NCI-H446 treated with DMSO at 0.1 percent for 48 hours (cell line): ENCODE measurements at places on chromosomes 4 and X.
A peak's percentile ranks its signal among the peaks of the same experiment; 100 is the strongest.

DNA sequence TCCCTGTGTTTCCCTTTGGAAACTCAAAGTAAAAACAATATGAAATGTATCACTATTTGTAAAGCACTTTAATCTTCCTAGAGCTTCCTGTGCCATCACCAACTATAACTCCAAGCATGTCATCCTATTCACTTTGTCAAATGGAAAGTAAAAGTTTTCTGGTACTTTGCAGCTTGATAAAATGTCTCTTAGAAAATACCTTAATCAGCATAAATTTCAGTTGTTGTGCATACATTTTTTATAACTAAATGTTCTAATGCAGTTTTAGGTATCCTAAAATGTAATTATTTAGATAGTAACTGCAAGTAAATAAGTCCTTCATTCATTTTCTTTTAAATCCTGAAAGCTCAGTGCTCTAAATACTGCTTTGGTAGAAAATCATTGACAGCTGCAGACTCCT is 558.7 kb downstream of the GRID2 start:
- no peak for DNase-seq

DNA sequence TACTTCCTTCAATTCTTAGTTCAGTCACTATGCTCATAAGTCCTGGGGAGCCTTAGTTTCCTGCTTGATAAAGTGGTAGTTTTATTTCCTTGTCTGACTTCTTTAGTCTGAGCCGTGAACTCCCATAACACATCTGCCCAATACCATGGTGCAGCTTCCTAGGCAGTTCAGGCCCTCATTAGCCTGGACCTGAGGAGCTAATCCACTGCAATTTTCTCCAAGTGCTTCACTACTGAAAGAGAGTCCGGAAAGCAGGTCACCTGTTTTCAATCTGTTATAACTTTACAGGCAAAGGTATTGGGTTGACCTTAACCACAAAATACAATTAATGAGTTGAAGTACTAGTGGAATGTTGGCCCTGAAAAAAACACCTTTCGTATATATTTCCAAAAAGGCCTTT is 245.4 kb upstream of the BOD1L1 start:
- no peak for DNase-seq

DNA sequence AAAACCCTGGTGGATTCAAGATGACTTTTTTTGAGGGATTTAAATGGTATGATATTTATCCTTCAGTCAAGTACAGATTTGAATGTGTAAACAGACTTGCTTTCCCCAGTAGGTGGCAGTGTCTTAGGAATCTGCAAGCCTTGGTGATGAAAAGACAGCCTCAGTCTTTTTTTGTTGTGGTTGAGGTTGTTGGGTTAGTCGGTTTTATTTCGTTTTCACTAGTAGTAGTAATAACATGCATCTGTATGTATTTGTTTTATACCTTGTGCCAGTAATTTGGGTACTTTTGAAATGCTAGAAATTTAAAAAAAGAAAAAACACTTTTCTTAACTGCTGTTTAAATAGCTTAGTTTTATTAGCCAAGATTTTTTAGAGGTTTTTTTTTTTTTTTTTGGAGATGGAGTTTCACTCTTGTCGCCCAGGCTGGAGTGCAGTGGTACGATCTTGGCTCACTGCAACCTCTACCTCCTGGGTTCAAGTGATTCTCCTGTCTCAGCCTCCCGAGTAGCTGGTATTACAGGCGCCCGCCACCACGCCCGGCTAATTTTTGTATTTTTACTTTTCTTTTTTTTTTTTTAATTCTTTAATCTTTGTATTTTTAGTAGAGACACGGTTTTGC is 39.2 kb downstream of the COPS4 start:
- peak; percentile 51 for DNase-seq

- DNase-seq, result no peak
Observed at GRCh38 chrX:118727686-118728339, 407 bp downstream of the IL13RA1 start.

DNA sequence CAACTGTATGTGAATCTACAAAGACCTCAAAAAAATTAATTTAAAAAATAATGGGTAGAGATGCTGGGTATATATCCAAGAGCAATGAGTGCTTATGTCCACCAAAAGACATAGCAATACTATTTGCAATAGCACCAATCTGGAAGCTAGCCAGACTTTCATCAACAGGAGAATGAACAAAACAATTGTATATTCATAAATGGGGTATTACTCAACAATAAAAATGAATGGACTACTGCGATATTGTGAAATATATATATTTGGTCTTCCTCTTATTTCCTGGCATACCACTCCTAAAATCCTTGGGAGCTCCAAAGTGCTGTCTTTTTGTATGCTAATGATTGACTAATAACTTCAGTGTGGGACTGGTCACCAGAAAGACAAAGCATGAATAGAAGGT is 77.5 kb downstream of the MSN start:
- no peak for DNase-seq

DNA sequence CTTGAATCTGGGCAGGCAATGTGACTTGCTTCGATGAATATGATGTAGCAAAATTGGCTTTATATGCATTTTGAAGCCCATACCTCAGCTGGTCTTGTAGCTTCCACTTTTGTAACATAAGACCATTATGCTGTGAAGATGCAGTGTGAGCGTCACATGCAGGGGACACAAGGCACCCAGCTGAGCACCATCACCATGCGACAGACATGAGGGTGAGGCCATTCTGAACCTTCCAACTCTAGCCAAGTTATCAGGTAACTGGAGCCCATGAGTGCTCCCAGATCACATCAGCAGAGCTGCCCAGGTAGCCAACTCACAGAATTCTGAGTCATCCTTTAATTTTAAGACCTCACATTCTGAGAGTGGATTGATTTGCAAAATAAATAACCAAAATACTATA is 705.9 kb downstream of the FSTL5 start:
- DNase-seq, result no peak

- no peak for DNase-seq
Observed at GRCh38 chr4:42398171-42398870, 1.0 kb downstream of the SHISA3 start.

GRCh38 chr4:153489856-153490558 is 23.8 kb downstream of the TMEM131L start:
- no peak for DNase-seq

DNA sequence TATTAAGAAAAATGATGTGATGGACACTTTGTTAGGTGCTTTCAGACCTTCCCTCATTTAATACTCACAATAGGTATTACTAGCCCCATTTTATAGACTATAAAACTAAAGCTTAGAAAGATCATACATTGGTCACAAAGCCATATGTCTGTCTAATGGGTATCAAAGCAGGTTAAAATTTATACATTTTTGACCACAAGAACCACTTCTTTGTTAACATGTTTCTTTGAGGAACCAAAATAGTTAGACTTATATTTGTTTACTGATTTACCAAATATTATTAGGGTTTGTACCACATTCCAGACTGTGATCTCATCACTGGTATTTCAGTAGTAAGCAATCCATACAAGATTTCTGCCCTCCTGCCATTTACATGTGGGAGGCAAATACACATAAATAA is 363.3 kb downstream of the NAF1 start:
- DNase-seq, result no peak

DNA sequence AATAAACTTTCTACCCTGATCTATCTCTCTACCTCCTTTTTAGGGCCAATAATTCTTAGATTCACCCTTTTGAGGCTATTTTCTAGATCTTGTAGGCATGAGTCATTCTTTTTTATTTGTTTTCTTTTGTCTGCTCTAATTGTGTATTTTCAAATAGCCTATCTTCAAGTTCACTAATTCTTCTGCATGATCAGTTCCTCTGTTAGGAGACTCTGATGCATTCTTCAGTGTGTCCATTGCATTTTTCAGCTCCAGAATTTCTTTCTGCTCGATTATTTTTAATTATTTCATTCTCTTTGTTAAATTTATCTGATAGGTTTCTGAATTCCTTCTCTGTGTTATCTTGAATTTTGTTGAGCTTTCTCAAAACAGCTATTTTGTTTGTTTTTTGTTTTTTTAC is 11.3 kb downstream of the CXorf58 start:
- DNase-seq, result no peak

- DNase-seq, result no peak
Observed at GRCh38 chr4:123449780-123450179, 53.2 kb downstream of the SPRY1 start.

DNA sequence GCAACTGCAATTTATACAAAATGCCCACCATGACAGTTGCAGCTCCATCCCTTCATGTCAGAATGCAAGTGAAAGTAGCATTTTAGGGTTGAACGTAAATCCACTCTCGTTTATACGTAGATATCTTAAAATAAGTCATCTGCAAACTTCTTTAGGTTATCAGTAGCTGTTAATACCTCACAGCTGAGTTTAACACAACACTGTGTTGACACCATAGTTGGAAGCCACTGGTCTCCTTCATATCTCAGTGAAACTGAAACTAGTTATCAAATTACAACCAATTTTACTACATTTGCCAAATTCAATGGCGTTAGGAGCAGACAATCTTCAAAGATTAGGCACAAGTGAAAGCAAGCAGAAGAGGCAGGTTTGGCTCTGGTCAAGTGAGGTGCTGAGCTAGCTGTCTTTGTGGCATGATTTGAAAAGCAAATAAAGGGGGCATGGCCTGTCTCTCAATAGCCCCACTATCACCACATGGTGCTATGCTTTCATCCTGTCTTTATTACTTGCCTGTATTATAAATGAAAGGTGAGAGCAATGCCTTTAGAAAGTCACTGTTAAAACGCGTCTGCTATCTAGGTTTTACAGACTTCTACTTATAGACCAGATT is 12.3 kb downstream of the PPP3CA start:
- no peak for DNase-seq

- DNase-seq, result no peak
Observed at GRCh38 chrX:63656871-63657580, 128.0 kb downstream of the ARHGEF9 start.

GRCh38 chrX:50202539-50202938 is 1.7 kb upstream of the AKAP4 start:
- no peak for DNase-seq

GRCh38 chrX:40120838-40121580 is 23.3 kb upstream of the BCOR start:
- DNase-seq, result no peak

DNA sequence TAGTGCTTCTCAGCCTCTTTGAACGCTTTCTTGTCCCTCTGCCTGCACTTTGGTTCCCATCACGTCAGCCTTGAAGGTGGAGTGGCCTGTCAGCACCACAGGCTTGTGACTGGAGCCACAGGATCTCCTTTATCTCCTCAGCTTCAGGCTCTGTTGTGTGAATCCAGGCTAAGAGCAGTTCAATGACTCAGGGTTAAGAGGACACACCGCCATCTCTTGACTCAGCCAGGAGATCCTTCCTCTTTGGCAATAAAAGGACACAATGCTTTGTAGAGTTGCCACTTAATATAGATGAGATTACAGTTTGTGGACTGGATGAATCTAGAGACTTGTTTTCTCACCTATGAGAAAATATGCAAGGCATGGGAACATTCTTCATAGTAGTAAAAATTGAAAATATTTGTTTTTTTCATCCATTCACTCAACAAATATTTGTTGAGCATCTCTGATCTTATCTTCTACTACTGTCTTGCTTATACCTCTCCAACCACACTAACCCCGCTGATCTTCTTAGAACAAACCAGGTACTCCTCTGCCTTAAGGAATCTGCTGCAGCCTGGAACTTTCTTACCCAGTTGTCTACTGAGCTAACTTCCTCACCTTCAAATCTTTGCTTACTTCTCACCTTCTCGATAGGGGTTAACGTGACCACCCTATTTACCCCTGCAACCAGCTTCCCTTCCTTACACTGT is 62.3 kb downstream of the UCHL1 start:
- DNase-seq, result no peak
